ENCODE measurements at places on chromosomes 13 and 19.

DNA sequence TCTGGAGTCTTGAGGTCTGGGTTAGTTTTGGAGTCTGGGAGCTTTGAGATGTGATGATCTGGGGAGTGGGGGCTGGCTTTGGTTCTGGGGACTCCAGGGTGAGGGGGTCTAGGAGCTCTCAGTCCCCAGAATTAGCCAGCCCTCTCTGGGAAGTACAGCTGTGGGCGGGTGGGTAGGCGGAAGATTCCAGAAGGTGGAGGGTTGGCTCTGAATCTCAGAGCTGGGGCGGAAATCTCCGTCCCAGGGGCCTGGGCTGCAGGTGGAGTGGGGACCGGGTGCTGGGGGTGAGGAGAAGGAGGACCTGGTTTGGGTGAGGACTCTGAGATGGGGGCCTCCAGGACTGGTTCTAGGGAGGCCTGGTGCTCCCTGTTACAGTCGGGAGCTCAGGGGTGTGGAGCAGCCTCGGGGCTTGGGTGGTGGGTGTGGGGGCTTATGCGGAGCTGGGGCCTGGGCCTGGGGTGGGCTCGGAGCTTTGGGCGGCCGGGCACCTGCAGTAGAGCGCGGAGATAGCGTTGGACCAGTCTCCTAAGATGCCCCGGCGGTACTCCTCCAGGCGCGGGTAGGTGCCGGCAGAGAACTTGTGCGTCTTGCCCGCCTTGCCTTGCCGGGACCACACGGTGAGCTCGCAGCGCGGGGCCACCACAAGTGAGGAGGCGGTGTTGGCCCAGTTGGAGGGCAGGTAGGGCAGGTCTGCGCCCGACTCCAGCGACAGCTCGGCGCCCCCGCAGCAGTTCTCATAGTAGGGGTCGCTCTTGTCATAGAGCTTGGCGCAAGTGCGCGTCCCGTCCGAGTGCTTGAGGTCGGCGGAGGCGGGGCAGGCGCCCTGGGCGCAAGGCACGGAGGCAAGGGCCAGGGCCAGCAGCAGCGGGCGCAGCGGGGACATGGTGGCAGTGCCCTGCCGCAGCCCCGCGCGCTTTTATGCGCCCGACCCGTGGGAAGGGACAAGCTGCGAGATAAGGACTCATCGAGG is at the start of gene SYCN:
Gene SYCN, minus strand, starts transcription at position 892 of the 970 bp plus-strand sequence. Its CDS starts 9 bp downstream, at position 883.
- no peak for DNase-seq

- no peak for DNase-seq
These were observed 276.3 kb upstream of the PRR20A start for GRCh38 chr13:56864451-56864850.

GRCh38 chr19:2701361-2702169 is 929 bp downstream of the GNG7 start:
- DNase-seq: no peak

GRCh38 chr19:10503002-10503789 is at the start of gene KEAP1:
KEAP1 (minus strand) TSS chr19:10503356; CDS start chr19:10500033, 3,323 bp downstream.
- no peak for DNase-seq

Measured in H4 (cell line).